GM13977 (cell line): ENCODE measurements at places on chromosomes 4 and X.

DNA sequence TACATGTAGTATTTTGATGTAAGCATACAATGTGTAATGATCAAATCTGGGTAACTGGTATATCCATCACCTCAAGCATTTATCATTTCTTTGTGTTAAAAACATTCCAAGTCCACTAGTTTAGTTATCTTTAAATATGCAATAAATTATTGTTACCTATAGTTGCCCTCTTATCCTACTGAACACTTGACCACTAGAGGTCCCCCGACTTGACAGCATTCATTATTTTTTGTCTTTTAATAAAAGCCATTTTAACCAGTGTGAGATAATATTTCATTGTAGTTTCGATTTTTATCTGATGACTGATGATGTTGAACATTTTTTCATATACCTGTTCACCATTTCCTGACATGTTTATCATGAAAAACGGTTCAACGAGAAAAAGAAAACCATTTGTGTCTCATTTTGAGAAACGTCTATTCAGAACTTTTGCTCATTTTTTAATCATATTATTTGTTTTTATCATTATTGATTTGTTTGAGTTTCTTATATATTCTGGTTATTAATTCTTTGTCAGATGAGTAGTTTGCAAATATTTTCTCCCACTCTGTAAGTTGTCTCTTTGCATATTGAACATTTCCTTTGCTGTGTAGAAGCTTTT, 199.0 kb upstream of the CXXC4 start:
- DNase-seq = no peak

- no peak for DNase-seq
Measured at GRCh38 chr4:100869276-100869675, 351.5 kb upstream of the EMCN start.

DNA sequence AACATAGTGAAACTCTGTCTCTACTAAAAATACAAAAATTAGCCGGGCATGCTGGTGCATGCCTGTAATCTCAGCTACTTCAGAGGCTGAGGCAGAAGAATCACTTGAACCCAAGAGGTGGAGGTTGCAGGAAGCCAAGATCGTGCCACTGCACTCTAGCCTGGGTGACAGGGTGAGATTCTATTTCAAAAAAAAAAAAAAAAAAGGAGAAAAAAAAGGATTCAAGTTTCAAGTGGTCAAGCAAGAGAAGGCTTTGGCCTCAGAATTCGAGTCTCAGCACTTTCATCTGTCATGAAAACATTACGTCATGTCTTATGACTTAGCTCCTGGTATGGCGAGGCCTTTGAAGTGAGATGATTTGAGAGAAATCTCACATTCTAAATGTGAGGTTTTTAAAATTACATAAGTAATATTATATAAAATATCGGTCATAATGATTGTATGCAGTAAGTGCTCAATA, 21.2 kb upstream of the DHRSX start:
- peak; percentile 66 for DNase-seq

DNA sequence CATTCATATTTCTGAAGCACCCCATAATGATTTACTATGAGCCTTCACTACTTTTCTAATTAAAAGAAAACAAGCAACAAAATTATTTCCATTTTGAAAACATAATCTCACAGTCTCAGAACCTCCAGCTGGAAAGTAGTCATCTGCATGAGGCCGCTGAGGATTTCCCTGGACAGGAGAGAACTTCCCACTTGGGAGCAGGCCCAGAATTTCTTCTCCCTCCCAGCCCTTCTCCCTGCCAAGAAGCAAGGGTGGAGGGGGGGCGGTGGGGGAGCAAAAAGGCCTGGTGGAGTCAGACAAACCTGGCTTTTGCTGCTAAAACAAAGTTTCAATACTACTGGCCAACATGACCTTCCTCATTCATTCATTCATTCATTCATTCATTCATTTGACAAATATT, 167.3 kb downstream of the PJA1 start:
- DNase-seq = no peak

DNA sequence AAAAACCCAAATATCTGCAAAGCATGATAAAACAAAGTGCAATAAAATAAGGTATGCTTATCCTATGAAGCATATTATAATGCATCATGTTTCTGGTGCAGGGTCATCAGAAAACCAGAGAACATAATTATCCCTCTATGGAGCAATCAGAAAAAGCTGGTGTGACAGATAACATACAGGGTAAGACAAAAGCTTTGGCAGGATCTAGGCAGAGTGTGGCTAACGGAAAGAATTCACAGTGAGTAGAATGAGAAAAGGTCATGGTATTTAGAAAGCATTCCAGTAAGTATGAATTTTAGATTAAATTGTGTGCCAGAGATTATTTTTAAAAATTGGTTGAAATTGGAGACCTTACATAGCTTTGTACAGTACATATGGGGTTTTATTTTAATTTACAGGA, 29.0 kb upstream of the UGT2B4 start:
- DNase-seq = no peak

DNA sequence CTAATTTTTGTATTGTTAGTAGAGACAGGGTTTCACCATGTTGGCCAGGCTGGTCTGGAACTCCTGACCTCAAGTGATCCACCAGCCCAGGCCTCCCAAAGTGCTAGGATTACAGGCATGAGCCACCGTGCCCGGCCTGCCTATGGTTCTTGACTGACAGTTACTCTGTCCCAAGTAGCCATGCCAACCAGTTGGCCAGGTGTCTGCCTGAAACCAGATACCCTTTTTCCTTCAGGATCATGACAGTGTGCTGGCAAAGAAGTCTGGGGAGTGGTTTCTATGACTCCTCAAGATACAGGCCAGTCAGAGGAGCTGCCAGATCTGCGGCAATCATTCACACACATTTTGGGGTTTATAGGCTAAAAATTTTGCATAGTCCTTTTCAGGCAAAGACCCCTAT, 1.7 kb upstream of the LAS1L start:
- no peak for DNase-seq

DNA sequence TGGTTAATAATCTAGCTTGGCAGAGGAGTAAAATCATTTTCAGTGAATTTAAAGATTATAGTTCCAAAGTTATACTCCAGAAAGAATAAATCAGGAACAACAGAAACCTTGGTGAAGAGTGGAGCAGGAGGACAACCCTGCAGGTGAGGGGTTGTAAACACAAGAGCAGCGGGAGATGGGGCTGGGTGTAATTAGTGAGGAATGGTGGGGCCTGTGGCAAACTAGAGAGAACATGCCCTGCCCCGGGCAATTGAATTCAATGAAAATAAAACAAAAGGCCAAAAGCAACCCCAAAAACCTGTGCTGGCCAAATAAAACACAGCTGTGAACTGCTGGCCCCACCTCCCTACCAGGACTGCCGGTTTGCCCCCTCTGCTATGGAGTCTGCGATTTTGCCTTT, 325.2 kb downstream of the NR3C2 start:
- DNase-seq = no peak

DNA sequence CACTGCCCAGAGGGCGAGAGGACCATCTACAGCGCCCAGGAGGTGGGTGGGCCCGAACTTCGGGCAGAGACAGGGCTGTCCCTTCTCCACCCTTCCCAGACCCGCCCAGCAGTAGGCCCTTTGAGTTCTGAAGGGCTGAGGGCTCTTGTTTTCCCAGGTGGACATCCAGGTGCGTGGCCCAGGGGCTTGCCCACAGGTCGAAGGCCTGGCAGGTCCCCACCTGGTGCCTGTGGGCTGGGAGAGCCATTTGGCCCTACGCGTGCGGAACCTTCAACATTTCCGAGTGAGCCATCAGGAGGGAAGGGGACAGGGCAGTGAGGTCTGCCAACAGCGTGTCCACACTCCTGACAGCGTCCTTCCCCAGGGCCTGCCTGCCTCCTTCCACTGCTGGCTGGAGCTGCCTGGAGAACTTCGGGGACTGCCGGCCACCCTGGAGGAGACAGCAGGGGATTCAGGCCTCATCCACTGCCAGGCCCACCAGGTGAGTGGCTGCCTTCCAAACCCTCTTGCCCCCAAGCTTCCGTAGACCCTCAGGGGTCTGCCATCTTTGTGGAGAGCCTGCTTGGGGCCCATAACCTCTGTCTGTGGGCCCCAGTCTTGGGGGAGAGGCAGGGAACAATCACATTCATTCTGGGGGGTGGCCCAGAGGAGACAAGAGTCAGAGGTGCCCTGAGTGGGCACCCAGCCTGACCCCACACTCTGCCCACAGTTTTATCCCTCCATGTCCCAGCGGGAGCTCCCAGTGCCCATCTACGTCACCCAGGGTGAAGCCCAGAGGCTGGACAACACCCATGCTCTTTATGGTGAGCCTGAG, 6.8 kb downstream of the PLXNB3 start:
- DNase-seq = peak; percentile 38

DNA sequence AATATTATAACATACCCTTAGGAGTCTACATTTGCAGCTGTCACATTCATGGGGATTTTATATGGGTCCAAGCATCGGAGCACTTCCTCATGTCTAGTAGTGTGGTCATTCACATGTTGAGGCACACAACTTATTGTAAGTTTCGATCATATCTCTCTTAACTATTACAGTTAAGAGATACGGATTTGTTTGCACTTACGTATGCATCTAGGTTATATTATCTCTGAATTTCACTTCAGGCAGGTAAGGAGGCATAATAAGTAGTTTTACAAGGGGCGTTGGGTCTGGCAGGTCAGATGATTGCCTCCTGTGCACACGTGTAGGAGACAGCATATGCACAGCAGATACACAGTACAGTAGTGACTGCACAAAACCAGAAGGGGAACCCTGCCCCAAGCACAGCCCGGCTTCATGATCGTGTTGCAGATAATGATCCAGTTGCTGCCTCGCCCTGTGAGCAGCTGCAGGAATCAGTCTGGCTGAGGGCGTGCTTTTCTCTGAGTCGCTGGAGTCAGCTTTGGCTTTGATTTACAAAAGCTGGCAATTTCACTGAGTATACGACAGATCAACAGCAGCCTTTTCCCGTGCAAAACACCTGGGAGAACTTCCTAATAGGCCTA, 302.9 kb upstream of the GATB start:
- no peak for DNase-seq

DNA sequence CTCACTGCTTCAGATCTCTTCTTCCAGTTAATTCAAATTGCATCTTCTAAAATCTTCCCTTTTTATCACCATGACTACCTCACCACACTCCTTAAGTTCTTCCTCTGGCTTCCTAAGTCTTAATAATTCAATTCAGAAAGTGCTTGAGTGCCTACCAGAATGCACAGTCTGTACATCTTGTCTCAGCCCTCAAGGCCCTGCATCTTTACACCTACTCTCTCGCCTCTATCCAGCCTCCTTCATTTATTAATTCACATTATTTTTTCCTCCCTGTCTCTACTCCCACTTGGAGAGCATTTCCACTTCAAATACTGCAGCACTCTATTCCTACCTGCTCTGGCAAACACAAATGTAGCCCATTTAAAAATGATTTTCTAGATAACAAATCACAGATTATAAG, 90.5 kb downstream of the MAPK10 start:
- no peak for DNase-seq

DNA sequence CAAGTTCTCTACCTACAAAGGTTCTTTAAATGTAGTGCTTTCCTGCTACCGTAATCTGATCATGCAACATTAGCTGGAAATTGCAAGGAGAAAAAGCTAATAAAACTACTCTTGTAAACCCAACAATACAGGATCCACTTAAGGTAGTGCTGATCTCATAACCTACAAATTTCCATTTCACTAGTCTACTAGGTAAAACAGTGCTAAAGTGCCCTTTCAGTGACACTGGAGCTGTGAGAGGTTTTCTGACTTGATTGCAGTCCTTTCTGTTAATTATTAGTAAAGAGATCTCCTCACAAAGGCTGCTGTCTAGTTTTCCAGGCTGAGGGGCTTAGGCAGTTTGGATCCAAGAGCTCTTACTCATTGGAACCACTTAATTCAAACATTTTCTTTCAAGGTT, 1118.7 kb downstream of the SH3BGRL start:
- no peak for DNase-seq

DNA sequence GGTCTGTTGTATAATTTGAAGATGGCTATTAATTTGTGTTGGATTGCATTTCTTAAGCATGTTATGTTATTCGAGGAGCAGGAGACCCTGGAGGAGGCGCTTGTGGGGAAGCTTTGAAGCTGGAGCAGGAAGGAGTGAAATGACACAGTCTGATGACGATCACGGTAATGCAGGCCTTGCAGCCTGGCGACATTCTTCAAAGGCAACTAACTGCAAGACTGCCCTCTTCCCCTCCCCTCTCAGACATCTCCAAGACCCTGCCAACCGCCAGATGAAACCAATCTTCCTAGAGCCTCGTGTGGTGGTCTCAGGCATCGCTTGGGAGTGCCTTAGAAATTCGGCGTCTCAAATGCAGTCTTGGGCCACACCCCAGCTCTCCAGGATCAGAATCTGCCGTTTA, 16.1 kb downstream of the CLCN4 start:
- DNase-seq = no peak

DNA sequence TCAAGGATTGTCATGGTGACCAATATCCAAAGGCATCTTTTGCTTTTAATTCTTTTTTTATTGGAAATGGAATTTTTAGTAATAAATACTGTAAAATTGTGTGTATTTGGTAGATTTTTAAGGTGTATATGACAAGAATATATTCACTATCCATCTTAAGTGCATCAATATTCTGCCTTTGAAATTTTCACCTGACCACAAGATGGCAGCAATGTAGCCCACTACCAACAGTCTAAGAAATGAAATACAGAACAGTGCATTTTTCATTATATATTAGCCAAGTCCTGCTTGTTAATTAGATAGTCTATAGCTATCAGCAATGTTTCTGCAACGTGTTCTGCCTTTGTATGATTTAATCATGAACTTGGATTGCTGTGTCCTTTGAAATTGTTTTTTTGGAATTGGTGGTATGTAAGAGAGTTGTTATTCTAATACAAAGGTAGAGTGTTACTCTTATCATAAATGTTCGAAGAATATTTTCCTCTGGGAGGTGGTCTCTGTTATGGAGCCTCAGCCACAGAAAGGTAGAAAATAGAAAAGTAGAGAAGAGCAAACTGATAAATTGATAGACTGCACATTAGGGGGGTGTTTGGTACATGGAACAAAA, 38.2 kb downstream of the HPGDS start:
- DNase-seq = peak; percentile 17

- DNase-seq = no peak
Measured at GRCh38 chr4:108544481-108544880, 75.9 kb upstream of the RPL34 start.

GRCh38 chr4:37095925-37096324, 148.6 kb upstream of the NWD2 start:
- no peak for DNase-seq

GRCh38 chr4:128288689-128289106, 1.1 kb upstream of the PGRMC2 start:
- peak; percentile 12 for DNase-seq

- DNase-seq = no peak
Measured at GRCh38 chrX:67693928-67694327, 150.1 kb downstream of the AR start.

DNA sequence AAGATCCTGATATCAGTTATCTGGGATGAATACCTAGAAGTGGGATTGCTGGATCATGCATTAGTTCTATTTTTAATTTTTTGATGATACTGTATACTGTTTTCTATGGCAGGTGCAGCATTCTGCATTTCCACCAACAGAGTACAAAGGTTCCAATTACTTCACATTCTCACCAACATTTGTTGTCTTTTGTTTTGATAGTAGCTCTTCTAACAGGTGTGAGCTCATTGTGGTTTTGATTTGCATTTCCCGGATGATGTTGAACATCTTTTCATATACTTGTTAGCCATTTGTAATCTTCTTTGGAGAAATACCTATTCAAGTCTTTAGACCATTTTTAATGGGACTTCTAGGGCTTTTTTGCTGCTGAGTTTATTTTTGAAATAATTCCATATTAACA, 139.2 kb upstream of the AMOT start:
- no peak for DNase-seq

GRCh38 chr4:123819362-123820035, 422.9 kb downstream of the SPRY1 start:
- no peak for DNase-seq

GRCh38 chr4:159010563-159011260, 92.2 kb upstream of the RAPGEF2 start:
- DNase-seq = no peak
